ENCODE measurements at places on chromosomes 7 and 10. TPM values are rescaled to one million over a fixed set of nuclear protein-coding genes. Genes with fewer than 3 reads are reported as not detected.

GRCh38 chr7:149785402-149785801, 12.0 kb upstream of the ZNF467 start:
- no peaks in the 10 kb centered on the region for H3K27me3 ChIP-seq
- H3K27ac ChIP-seq = no peak overlapping the region
- H3K4me3 ChIP-seq = no peak overlapping the region
- peaks cover 9% of the 10 kb centered on the region for H3K4me1 ChIP-seq

NRCAM gene
- total RNA-seq = 45.7 TPM

OLAH gene
- 1.1 TPM for total RNA-seq

AS3MT gene
- 5.2 TPM for total RNA-seq

GRCh38 chr7:102277901-102278300, 8.8 kb upstream of the SH2B2 start:
- DNase-seq = no peak
- H3K4me1 ChIP-seq = no peaks in the 10 kb centered on the region
- no peak overlapping the region for H3K4me3 ChIP-seq
- H3K36me3 ChIP-seq = no peaks in the 10 kb centered on the region
- H3K27me3 ChIP-seq = no peaks in the 10 kb centered on the region

DNA sequence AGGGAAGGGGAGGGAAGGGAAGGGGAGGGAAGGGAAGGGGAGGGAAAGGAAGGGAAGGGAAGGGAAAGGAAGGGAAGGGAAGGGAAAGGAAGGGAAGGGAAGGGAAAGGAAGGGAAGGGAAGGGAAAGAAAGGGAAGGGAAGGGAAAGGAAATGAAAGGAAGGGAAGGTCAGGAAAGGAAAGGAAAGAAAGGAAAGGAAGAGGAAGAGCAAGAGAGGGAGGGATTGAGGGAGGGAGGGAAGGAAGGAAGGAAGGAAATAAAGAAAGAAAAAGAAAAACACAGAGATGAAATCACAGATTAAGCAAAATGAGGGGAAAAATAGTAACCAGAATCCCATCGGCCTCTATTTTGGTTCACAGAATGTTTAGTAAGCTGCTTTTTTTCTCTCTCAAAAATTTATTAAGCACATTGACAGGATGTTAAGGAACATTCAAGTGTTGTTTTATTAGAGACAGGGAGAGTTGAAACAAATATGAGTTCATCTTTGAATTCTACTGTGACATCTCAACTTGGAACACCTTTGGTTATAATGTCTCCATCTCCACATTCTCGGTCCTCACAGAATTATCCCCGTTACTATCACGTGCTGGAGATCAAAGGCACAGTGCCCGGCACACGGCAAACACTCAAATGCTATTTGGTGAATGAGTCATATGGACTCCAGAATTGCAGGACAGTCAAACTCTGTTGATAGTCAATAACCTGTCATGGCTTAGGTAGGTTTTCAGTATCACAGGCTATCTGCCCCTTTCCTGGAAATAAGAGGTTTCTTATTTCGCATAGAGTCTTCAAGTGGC, 52.4 kb downstream of the ABCB1 start:
- H3K36me3 ChIP-seq = no peaks in the 10 kb centered on the region
- no peaks in the 10 kb centered on the region for H3K27me3 ChIP-seq
- DNase-seq = no peak
- H3K4me1 ChIP-seq = no peaks in the 10 kb centered on the region
- no peak overlapping the region for H3K27ac ChIP-seq

GRCh38 chr7:87784424-87784823, 91.7 kb downstream of the SLC25A40 start:
- H3K36me3 ChIP-seq = no peaks in the 10 kb centered on the region
- peak; percentile 16 for DNase-seq
- H3K27ac ChIP-seq = no peak overlapping the region
- no peak overlapping the region for H3K4me3 ChIP-seq
- H3K4me1 ChIP-seq = no peaks in the 10 kb centered on the region

- peaks cover 12% of the 10 kb centered on the region for H3K4me1 ChIP-seq
- no peaks in the 10 kb centered on the region for H3K27me3 ChIP-seq
- peaks cover 11% of the 10 kb centered on the region for H3K36me3 ChIP-seq
- DNase-seq = peak; percentile 33
- H3K4me3 ChIP-seq = peak overlapping the region; percentile 82
These were observed 555 bp downstream of the PHF14 start for GRCh38 chr7:10973942-10974911.

RNF32 gene
- total RNA-seq = 0.59 TPM

DNA sequence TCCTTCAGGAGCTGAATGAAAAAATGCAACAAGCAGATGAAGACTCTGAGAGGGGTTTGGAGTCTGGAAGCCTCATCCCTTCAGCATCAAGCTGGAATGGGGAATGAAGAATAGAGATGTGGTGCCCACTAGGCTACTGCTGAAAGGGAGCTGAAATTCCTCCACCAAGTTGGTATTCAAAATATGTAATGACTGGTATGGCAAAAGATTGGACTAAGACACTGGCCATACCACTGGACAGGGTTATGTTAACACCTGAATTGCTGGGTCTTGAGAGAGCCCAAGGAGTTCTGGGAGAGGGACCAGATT, 5.4 kb downstream of the IFIT2 start:
- H3K4me3 ChIP-seq = no peak overlapping the region
- no peak for DNase-seq
- H3K4me1 ChIP-seq = no peaks in the 10 kb centered on the region

GRCh38 chr10:21724687-21725367, 190.8 kb downstream of the MLLT10 start:
- H3K27me3 ChIP-seq = no peaks in the 10 kb centered on the region
- H3K4me1 ChIP-seq = peaks cover 88% of the 10 kb centered on the region
- peak overlapping the region; percentile 17 for H3K4me3 ChIP-seq
- peak; percentile 99 for DNase-seq
- no peaks in the 10 kb centered on the region for H3K36me3 ChIP-seq
